Left ventricle myocardium inferior (tissue), 1 donor: ENCODE measurements at places on chromosomes 7 and 10. TPM values are rescaled to one million over a fixed set of nuclear protein-coding genes. Genes with fewer than 3 reads are reported as not detected.

Gene TRPV5
- total RNA-seq: not detected

Gene ZCCHC24
- total RNA-seq: 47.5 TPM

Gene GSDME
- total RNA-seq: 5.6 TPM

Gene LEP
- total RNA-seq: 0.14 TPM

Gene MARVELD1
- 6.4 TPM for total RNA-seq

Gene TMEM196
- total RNA-seq: not detected

Gene FAM237B
- not detected for total RNA-seq

Gene ANKRD30A
- not detected for total RNA-seq

Gene NPFFR1
- total RNA-seq: not detected

Gene KMT2E
- 40.2 TPM for total RNA-seq

Gene PRKCQ
- total RNA-seq: 0.16 TPM

Gene RADIL
- total RNA-seq: 4.5 TPM

Gene CCDC136
- total RNA-seq: 8.2 TPM

Gene ANKRD1
- total RNA-seq: 2,047 TPM

Gene CCDC172
- not detected for total RNA-seq
